Pancreas (tissue), 10 donors: ENCODE measurements at places on chromosomes 2 and 18. TPM values are rescaled to one million over a fixed set of nuclear protein-coding genes. Genes with fewer than 3 reads are reported as not detected.
A peak's percentile ranks its signal among the peaks of the same experiment; 100 is the strongest.

DCTN1 gene
- total RNA-seq: 48.3 TPM

KCNG2 gene
- not detected for total RNA-seq

SPEG gene
- total RNA-seq: 3.7 TPM

DNA sequence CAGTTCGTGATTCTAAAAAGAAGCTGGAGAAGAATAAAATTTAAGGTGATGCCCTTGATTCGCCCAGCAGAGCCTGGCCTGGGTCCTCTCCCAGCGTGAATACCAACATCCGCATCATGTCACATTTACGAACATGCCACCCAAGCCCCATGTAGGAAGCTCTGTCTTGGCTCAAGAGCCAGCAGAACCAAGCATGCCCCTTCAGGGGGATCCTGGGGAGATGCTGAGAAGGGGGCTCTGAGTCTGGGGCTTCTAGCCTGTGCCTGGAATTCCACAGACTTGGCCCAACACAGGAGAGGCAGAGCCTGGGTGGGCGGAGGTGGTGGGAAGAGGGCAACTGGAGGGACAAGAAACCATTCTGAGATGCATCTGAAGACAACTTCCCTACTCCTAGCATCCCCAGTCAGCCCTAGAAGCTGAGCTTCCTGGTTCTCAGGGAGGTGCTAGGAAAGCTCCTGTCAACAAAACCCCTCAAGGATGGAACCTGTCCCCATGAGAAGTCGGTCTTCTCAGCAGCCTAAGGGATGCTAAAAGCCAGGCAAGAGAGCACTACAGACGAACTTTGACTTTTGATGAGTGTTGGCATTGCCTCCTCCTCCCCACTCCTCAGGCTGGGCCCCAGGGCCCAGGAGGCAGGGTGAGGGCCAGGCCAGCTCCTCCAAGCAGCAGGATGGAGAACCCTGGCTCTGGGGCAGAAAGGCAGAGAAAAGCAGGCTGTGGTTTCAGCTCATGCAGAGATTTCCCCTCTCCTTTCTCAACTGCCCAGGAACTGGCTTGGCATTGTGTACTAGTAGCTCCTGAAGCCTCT, 57.9 kb downstream of the POLR1A start:
- DNase-seq: peak; percentile 7

GRCh38 chr18:62832282-62832681, 116.9 kb downstream of the PHLPP1 start:
- no peak for DNase-seq
